NCI-H2081 (cell line): ENCODE measurements at places on chromosomes 5 and 9.
A peak's percentile ranks its signal among the peaks of the same experiment; 100 is the strongest.

GRCh38 chr5:40277161-40277906, 402.4 kb upstream of the PTGER4 start:
- DNase-seq: no peak

DNA sequence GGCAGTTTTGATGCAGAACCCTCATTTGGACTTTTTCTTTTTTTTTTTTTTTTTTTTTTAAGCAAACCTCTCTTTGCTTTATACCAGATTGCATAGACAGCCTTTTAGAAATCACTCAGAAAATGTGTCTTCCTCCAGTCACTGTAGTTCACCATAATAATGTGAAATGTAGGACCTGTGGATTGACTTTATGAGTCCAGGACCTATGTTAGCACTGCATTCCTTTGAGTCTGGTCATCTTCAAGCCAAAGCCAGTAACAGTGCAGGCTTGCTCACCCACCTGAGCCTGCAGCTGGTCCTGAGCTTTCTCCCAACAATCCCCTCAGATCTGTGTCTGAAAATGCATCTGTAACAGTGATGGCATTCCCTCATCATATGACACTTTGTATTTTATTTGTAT, 110.7 kb upstream of the NFIL3 start:
- DNase-seq: no peak

GRCh38 chr5:75148051-75148450, 88.6 kb downstream of the ANKRD31 start:
- DNase-seq: no peak

DNA sequence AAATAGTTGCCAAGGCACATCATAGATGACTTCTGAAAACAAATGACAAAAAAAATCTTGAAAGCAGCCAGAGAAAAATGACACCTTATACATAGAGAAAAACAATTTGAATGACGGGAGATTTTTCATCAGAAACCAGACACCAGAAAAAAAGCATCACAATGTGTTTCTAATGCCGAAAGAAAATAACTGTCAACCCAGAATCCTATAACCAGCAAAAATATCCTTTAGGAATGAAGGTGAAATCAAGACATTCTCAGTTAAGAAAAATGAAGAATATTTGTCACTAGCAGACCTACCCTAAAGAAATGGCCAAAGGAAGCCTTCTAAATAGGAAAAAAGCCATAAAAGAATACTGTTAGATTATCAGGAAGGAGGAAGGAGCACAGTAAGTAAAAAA, 54.0 kb downstream of the SPTLC1 start:
- no peak for DNase-seq

DNA sequence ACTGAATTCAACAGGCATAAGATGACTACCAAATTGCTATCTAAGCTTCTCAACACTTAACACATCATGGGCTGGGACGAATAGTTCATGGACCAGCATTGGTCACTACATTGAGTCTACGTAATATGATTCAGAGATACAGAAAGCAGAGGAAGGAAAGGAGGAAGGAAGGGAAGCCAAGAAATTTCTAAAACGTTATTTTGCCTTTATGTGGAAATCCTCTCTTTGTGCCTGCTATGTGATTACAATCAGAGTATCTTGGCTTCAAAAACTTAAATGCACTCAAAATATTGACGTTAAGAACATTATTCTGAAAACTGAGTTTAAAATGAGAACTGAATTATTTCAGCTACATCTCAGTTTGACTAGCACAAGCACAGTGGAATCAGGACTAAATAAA, 88.1 kb upstream of the RETREG1 start:
- DNase-seq: no peak

- no peak for DNase-seq
Observed at GRCh38 chr5:151168602-151169344, 11.2 kb upstream of the ANXA6 start.

GRCh38 chr9:17802249-17802857, 223.5 kb downstream of the SH3GL2 start:
- peak; percentile 20 for DNase-seq

DNA sequence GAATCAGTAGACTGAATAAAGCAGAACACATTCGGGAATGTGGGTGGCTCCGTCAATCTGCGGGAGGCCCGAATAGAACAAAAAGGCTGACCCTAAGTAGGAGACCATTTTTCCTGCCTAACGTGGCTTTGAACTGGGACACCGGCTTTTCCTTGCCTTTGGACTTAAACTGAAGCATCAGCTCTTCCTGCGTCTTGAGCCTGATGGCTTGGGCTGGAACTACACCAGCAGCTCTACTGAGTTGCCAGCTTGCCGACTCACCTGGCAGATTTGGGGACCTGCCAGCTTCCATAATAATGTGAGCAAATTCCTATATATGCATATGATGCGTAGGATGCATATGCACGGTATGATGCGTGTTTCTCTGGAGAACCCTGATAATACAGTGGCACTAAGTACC, 111.3 kb downstream of the DAPK1 start:
- DNase-seq: no peak

GRCh38 chr9:26324786-26325443, 567.7 kb downstream of the CAAP1 start:
- DNase-seq: no peak

DNA sequence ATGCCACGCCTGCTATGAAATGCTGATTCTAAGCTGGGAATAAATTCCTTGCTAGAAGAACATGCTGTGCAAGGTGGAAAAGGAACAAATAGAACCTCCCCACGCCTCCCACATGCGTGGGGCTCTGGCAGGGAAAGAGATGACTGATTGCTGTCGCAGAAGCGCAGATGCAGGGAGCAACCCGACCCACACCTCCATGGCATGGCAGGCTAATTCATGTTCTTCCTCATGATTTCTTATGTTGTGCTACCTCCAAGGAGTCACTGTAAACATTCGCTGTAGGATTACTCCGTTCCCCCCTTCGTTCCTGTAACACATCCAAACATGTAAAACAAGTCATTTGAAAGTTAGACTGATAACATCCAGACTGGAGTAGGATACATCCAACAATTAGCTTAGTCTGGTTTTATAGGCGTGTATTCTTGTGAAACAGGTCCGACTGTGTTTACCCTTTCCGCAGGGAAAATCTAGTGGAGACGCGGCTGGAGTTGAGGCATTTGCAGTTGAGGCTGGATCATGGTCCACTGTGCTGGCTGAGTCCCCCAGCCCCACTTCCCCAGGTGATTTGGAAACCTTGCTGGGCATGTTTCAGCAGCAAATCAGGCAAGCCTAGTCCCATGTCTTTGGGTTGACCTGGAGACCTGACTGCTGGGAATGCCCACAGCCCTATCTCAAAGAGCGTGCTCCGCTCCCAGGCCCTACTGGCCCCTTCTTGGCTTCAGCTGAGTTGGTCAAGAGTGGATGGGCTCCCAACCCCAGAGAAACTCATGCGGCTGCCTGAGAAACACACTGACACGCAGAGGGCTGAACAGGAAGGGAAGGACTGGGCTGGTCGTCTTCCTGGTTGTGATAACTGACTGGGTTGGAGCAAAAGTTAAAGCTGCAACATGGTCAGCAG, 24.8 kb upstream of the ANKRD33B start:
- DNase-seq: no peak

- DNase-seq: peak; percentile 11
Observed at GRCh38 chr5:82905986-82906385, 171.2 kb downstream of the TMEM167A start.

GRCh38 chr9:135605238-135605781, 34.0 kb downstream of the GLT6D1 start:
- DNase-seq: no peak

GRCh38 chr5:161637591-161637990, 47.9 kb upstream of the GABRA6 start:
- no peak for DNase-seq

DNA sequence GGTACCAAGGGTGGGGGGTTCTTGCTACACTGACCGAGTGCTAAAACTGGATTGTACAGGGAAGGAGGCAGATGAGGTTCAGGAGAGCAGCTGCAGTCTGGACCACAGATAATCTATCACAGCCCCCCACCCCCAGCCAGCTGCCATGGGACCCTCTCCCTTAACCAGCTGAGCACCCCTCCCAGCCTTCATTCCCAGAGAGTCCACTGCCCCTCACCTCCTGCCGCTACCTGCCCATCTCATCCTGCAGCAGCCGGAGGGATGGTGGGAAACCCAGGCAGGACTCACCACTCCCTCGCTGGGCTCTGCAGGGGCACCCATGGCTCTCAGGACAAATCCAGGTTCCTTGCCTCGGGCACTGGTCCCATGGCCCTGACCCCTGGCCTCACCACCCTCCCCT, 66.7 kb downstream of the MRPL36 start:
- no peak for DNase-seq

DNA sequence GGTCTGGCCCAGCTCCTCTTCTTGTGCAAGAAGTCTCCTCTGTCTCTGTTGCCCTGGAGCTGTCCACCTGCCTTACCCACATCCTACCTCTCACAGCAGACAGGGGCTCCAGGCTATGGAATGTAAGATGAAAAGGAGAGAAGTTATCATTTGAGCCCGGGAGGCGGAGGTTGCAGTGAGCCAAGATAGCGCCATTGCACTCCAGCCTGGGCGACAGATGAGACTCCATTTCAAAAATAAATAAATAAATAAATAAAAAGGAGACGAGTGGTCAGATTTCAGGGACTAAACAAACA, 37.5 kb upstream of the DENND4C start:
- DNase-seq: no peak

DNA sequence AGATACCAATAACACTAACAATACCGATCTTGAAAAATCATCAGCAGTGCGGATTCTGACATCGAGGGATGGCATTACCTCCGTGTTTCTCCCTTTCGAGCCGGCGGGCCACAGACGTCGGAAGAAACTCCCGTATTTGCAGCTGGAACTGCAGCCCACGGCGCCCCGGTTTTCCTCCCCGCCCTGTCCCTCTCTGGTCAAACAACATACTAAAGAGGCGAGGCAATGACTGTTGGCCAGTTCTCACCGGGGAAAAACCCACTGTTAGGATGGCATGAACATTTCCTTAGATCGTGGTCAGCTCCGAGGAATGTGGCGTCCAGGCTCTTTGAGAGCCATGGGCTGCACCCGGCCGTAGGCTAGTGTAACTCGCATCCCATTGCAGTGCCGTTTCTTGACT, 32.8 kb downstream of the OLFM1 start:
- no peak for DNase-seq

- DNase-seq: peak; percentile 47
Observed at GRCh38 chr5:136212252-136212721, 19.3 kb upstream of the SMIM32 start.

DNA sequence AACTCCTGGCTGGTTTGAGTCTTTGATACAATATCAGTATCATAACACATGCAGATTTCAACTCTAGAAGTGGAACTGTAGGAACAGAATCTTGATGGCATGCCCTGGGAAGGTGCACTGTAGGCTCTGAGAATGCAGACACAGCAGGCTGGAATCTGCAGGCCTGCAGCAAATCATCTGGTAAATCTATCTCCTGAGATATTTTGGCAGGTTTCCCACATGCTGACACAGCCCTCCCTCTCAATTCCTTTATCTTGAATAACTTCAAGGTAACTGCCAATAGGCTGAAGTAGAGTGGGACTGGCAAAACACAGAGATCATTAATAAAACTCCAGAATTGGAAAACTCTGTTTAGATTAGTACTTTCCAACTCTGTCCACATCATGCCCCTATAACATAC, 177.8 kb upstream of the PCSK5 start:
- no peak for DNase-seq
